NCI-H187 (cell line): ENCODE measurements at places on chromosomes 11 and 22.

DNA sequence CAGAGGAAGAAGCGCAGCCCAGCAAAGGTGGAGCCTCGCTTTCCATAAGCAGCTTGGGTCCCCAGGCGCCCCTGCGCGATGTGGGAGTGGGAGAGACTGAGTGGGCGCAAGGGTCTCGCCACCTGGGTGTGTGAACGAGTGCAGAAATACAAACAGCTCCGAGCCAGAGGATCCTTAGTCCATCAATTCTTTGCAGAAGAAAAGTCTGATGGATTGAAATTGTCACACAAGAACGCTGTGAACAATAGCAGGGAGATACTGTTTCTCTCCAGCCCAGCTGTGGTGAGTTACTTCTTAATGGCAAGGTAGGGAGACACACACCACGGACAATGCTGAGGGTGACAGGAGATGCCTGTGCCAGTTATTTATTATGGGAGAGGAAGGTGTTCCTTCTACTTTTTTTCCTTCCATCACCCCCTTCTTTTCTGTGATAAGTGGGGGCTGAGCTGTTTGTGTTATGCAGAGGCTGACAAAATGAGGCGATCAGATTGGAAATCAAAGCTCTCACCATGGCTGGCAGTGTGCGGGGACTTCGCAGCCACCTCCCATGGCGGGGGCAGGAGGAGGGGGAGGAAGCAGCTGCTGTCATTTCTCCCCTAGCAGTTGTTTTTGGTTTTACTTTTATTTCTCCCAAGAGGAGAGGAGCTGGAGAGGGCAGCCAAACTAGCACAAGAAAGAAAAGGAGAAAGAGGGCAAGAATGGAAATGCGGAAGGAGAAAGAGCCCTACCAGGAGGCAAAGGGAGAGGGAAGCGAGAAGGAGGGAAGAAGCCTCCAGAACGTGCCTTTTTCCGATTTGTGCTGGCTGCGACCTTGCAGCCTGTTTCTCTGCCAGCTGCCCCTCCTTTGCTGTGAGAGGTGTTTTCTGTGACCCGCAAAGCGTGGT, 755.8 kb downstream of the NTM start:
- DNase-seq = no peak

- no peak for DNase-seq
Observed at GRCh38 chr22:17172029-17172833, 13.2 kb upstream of the HDHD5 start.

DNA sequence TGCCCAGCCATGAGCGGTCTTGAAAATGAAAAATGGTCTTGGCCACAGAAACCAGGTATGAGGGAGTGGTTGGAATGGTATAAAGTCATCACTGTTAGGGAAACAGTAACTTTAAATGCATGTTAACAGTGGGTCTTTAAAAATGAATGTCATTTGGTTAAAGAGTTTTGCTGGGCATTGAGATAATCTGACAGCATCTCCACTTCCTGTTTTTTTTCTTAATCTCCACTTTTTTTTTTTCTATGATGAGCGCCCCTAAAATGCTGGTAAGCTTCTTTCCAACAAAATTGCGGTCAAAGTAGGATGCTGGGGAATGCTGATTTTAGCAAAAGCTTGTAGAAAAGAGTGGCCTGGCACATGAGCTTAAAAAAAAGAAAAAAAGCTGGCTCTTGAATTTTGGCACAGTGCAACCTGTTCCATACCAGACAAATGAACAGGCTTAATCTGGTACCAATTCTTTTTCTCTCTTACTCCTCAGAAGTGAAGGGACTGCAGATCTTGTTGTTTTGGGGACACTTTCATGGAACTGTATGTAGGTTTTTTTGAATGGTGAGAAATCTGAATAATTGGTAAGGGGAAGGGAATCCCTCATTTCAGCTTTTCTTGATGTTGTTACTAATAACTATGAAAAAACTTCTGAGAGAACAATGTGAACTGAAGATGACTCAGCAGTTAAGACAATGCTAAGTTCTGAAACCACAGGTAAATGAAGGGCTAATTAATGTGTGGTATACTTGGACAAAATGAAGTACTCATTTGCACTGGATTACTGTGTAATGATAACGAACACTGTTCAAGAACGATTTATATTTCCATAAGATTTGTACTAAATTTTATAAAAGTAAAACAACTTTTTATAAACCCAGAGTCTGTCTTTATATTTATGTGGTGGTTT, 3.1 kb upstream of the ARHGEF12 start:
- no peak for DNase-seq

DNA sequence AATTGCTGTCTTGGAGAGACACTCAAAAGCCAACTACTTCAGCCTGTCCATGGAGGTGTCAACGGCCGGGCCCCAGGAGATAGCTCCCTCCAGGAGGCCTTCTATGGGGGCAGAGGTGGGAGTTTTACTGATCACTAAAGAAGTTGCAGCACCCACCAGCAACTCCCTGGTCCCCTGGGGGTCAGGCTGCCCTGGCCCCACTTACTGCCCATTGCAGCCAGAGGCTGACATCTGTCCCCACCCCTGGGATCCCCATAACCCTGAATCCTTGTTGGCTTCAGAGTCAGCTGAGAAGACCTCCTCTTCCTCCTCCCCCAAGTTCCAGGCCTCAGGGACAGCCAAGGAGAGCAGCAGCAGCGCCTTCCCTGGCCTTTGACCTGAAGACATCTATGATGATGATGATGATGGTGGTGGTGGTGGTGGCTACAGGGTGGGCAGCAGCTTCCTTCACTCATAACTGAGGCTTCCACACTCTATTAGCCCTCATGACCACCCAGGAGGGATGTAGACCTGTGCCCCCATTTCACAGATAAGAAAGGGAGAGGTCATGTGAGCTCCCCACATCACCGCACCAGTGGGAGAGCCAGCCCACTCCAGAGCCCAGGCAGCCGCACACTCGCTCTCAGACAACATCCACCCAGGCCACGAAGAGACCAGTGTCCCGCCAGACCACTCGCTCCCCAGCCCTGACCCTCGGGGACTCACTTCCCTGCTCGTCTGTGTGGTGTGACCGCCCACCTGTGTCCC, 43.8 kb upstream of the FGF3 start:
- DNase-seq = no peak

- DNase-seq = no peak
Observed at GRCh38 chr11:1925373-1926155, 6.1 kb downstream of the TNNT3 start.

DNA sequence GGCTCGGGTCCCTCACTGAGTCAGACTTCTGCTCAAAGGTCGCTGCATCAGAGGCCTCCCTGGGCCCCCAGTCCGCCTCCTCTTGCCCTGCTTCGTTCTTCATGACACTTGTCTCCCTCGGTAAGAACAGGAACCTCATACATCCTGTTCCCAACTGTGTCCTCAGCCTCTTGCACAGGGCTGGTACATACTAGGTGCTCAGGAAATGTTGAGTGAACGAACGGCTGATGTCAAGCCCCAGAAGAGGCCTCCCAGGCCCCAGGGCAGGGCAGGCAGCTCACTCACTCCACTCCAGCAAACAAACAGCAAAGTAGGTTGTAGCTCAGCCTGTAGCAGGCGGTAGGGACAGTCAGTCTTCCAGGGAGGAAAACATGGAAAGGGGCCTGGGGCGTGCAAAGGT, 17.2 kb downstream of the SYNGR1 start:
- DNase-seq = no peak

DNA sequence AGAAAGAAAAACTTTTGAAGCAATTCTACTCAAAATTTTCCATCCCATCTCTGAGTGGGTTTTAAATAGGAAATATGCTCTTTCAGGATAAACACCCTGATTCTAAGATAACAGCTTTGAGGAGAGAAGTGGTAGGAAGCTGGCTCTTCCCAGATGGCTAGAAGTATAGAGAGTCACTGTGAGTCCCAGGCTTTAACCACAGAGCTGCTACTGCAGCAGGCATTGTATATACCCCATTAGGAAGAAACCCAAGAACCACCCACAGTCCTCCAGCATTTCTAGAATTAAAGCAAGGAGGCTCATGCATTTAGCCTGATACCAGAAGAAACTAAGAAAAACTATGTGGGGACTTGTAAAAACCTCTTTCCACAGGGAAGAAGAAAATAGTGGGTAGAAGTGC, 1405.6 kb upstream of the TENM4 start:
- no peak for DNase-seq

- no peak for DNase-seq
Observed at GRCh38 chr22:17145021-17145680, 13.9 kb downstream of the HDHD5 start.

- peak; percentile 55 for DNase-seq
Observed at GRCh38 chr22:17171153-17172028, 12.3 kb upstream of the HDHD5 start.

GRCh38 chr11:131681920-131682319, 311.5 kb downstream of the NTM start:
- DNase-seq = no peak

DNA sequence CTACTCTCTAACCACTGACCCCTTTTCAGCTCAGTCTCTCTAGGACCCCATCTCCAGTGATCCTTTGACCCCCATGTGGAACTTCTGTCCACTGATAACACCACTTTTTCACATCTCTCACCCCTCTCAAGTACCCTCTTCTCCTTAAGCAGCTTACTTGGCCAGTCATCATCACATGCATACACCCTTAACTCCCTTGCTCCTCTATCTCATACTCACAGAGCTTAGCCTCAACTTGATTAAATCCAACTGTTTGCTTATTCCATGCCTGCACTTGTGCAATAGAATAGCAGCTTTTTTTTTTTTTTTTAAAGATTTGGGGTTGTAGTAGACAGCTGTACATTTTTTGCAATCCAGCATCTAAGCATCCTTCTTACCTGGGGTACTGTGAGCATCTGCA, 22.2 kb downstream of the AQP11 start:
- DNase-seq = no peak

- DNase-seq = no peak
Observed at GRCh38 chr11:64067230-64067993, 31.7 kb downstream of the FLRT1 start.

- DNase-seq = no peak
Observed at GRCh38 chr11:5251746-5252145, 2.1 kb upstream of the HBG1 start.

DNA sequence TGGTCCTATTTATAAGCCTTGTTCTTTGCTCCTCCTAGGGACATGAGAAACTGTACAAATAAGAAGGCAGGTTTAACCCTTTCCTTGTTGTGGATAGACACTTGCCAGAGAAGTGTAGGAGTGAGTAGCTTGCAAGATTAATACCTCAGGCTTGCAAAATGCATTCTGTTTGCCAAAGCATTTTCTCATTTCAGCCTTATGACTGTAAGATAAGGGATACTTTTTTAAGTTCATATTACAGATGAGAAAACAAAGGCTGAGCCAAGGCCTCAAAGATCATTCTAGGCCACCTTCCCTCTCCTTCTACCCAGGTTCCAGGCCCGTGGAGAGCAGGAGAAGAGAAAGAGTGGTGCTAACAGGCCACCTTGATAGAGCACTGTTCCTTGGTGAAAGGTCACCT, 46.8 kb downstream of the TRIM29 start:
- DNase-seq = no peak

DNA sequence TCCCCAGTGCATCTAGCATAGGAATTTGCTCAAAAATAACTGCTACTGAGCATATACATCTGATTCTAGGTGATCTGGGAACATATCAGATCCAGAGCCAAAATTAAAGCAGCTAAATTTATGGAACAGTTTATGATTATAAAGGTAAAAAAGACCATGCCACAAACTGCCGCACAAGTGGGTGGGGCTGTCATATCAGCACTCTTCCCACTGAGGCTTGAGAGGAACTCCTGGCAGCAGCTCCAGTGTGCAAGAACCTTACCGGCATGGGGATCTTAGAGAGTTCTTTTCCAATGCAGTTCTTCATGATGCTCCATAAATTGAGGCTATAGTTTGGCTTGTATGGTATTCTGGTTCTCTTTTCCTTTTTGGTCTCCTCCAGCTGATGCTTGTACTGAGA, 15.3 kb downstream of the OSBP start:
- no peak for DNase-seq

- no peak for DNase-seq
Observed at GRCh38 chr22:19882446-19883381, 28.0 kb upstream of the GNB1L start.

DNA sequence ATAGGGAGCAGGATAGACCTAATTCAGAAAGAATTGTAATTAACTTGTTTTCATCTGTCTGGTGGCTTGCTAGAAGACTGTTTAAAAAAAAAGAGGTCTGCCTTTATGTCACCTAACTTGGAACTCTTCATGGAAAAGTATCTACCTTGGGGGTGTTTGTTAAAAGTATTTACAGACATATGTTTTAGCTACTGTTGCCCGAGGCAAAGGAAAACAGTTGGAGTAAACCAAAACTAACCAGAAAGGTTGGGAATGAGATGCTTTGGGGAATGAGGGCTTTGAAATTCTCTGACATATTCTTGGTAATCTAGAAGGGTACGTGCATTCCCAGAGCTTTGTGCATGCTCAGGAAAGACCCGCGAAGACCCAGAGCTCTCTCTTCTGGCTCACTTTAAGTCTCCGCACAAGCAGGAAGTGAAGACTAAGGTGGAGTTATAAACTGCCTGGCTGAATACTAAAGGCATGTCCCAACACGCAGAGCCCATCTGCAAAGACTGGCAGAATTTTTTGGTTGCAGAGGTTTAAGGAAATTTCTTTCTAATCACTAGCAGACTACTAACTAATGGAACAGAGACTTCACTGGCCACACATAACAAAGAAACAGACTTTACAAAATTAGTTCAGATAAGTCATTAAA, 33.2 kb downstream of the HIKESHI start:
- no peak for DNase-seq

GRCh38 chr11:20161230-20161918, 1.1 kb upstream of the DBX1 start:
- DNase-seq = no peak

GRCh38 chr11:27926981-27927481, 180.9 kb downstream of the KIF18A start:
- DNase-seq = no peak

- DNase-seq = no peak
Observed at GRCh38 chr11:19790831-19791552, 78.4 kb downstream of the NAV2 start.

DNA sequence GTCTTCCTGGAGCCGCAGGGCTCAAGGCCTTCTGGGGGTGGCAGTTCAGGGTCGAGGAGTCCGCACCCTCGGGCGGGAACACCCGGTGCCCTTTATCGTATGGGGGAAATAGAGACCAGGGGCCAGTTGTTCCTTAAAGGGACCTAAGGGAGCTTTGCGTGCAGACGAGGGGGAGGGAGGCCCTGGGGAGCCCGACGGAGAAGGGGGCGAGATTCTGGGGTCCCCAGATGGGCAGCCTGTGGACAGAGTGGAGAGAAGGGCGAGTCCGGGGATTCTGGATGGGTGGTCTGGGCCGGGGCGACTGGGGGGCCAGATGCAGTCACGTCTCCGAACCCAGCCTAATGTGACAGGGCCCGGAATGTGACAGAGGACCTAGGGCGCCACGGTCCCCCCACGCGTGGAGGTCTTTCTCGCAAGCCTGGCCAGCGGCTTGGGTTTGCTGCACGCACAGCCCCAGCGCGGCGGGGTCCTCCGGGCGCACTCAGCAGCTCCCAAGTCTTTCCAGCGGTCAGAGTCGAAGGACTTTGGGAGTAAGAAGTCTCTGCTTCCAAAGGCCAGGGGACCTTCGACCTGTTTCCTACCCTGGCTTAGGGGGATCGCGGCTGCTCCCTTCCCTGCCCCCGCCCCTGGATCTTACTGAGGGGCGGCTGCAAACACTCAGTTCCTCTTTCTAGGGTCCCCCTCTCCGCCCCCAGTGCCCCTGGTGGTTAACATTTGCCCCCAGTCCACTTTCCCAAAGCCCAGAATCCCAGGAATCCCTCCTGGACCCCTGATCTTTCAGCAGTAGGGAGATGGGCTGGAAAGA, 547 bp downstream of the TUBA8 start:
- no peak for DNase-seq
